Type B pancreatic cell (in vitro differentiated cells): ENCODE measurements at places on chromosomes 11 and 22. TPM values are rescaled to one million over a fixed set of nuclear protein-coding genes. Genes with fewer than 3 reads are reported as not detected.

Gene THY1
- 2.0 and 19.0 TPM in 2 replicates for total RNA-seq

Gene HMOX1
- 4.1 and 7.7 TPM in 2 replicates for total RNA-seq

Gene PRR33
- total RNA-seq, result not detected in 2 replicates

Gene MMP12
- total RNA-seq, result 0.27 TPM in 1 of 2 replicates, not detected in the other

Gene GSTT2B
- total RNA-seq, result 0.50 TPM in 1 of 2 replicates, not detected in the other

Gene OSM
- total RNA-seq, result not detected in 2 replicates

Gene STARD10
- total RNA-seq, result 170 and 313 TPM in 2 replicates

Gene MS4A15
- total RNA-seq, result 0.27 TPM in 1 of 2 replicates, not detected in the other

Gene GDPD4
- total RNA-seq, result not detected in 2 replicates

Gene TNNI2
- 1.7 and 3.9 TPM in 2 replicates for total RNA-seq

Gene KCTD21
- 9.7 and 10.7 TPM in 2 replicates for total RNA-seq
